MM.1S (cell line): ENCODE measurements at places on chromosomes 2 and 18.

DNA sequence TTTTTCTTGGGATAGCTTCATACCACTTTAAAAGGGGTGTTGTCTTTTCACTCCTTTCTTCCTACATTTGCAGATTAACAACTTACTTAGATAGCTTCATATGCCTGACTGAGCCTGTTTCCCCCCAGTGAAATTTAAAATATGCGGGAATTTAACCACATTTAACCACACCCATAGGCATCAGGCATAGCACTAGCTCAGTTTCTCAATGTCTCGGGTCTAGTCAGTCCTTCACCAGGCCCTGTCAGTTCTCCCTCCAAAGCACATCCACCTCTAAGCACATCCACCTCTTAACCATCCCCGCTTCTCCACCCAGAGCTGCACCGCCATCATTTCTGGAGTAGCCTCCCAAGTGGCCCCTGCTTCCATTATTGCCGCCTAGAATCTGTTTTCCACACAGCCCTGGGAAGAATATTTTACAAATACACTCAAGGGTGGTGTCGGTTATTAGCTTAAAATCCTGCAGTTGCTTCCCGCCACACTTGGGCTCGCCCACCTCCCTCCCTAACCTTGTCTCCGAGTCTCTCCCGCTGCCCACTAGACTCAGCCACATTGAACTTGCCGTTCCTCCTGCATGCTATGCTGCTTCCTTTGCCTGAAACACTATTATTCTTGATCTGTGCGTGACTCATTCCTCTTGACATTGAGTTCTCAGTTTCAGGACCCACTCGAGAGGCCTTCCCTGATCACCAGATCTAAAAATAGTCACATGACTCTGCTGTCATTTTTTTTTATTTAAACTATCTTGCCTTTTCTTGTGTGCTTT is 68.3 kb downstream of the SPTBN1 start:
- peak; percentile 70 for DNase-seq

DNA sequence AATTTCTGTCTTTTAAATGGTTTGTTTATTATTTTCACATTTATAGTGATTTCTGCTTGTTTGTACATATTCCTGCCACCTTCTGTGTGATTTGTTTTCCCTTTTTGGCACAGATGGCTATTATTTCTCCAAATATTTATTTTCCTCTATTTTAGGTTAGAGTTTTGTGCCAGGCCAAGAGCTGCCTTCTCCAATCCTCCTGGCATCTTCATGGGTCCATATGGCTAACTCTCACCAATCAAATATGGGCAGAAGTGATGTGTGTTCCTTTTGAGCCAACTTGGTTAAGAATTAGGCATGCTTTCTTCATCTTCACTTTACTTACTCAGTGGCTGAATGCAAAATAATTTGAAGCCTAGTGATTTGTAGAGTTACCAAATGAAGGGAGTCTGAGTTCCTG is 697.1 kb upstream of the CELF4 start:
- DNase-seq = no peak

DNA sequence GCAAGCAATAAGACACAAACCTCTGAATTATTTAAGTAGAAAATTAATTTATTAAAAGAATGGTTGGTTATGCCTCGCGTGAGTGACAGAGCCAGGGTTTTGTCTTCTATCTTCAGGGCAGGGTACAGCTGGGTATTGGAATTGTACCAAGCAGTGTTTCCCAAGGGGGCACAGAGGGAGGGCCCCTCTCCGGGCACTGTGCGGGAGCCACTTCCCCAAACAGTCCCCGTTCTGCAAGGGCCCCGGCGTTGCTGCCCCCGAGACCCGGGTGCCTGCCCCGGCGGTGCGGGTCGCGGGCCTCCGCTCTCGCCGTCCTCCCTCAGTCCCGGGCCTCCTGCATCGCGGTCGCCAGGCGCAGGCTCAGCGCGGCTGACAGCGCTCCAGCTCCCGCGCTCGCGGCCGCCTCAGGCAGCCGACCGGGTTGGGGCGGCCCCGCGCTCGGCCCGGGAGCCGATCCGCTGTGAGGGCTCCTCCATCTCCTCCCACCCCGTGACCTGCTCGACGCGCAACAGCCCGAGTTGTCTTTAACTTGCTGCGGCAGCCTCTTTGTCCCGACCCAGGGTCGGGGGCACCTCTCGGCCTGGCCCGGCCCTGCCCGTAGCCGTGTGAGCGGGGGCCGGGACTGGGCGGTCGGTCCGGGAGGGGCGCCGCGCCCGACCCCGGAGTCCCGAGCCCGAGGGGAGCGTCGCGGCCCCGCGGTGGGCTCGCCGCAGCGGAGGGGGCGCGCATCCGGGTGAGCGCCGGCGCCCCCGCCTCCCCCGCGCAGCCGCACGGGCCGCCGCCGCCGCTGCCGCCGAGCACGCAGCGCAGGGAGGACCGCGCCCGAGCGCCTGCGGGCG is 620 bp upstream of the GALNT1 start:
- peak; percentile 75 for DNase-seq

GRCh38 chr2:159903443-159904126 is 105.6 kb upstream of the CD302 start:
- DNase-seq = peak; percentile 73

- DNase-seq = no peak
Observed at GRCh38 chr2:10557506-10558265, 109.6 kb upstream of the ODC1 start.

DNA sequence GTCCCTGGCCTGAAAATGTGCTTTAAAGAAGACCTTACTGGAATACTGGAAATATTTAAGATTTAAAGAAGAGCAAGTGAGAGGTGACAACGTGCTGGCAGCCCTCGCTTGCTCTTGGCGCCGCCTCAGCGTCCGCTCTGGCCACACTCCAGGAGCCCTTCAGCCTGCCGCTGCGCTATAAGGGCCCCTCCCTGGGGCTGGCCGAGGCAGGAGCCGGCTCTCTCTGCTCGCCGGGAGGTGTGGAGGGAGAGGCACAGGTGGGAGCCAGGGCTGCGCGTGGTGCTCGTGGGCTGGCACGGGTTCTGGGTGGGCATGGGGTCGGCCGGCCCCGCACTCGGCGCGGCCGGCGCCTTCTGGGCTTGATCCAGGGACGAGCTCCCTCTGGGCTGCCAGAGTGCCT is 2.9 kb upstream of the COQ10B start:
- DNase-seq = no peak

DNA sequence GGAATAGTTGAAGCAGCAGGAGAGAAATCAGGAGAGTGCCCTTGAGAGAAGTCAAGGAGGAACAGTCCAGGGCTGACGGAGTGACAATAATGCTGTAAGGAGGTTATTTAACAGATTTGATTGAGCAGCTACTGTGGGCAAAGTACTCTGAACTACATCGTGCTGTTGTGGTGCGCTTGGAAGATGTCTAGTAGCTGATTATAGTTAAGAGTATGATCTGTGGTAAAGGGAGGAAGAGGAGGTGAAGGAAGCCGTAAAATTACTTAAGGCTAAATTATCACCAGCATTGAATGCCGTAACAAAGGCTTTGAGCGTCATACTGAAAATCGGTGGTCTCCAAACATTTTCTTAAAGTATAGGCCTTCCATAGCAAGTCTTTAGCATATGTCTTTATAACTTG is 4.5 kb downstream of the PCBP1 start:
- no peak for DNase-seq

GRCh38 chr2:1233281-1233680 is 180.0 kb upstream of the TPO start:
- no peak for DNase-seq
